T-helper 22 cell (primary cell): ENCODE measurements at places on chromosomes 6 and 20.
A peak's percentile ranks its signal among the peaks of the same experiment; 100 is the strongest.

DNA sequence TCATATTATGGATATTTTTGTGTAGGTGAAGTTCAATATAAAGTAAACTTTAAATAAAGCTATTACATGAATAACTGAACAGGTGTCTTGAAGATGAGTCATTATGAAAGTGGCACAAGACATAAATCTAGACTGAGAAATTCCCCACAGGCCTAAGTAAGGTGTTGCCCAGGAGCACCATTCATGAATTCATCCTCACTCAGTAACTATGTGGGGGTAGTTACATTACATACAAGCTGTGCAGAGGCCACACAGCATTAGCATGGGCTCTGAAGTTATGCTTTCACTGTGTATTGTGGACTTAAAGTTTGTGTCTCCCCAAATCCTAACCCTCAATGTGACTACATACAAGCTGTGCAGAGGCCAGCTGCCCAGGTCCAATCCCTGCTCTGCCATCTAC is 65.9 kb downstream of the BCAS1 start:
- DNase-seq, result no peak

DNA sequence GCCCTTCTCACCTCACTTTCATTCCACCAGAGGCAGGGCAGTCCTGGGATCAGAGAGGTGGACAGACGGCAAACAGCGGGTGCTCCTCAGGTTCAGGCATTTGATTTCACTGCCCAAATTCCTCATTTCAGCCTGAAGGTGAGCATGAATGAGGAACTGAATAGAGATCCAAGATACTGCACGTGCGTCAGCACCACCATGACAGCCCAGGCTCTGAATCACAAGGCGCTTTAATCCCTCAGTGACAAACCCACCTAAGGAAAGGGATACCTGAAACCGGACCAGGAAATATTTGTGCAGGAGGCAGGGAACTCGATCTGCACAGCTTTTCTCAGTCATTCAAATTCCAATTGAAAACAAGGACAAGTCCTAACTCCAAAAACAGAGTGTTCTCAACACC is 174.8 kb upstream of the HEY2 start:
- no peak for DNase-seq

- DNase-seq, result no peak
Observed at GRCh38 chr6:34053721-34054120, 92.2 kb downstream of the GRM4 start.

- no peak for DNase-seq
Observed at GRCh38 chr6:56004426-56004825, 129.0 kb upstream of the BMP5 start.

- DNase-seq, result no peak
Observed at GRCh38 chr20:59184880-59185447, 21.3 kb downstream of the ZNF831 start.

- no peak for DNase-seq
Observed at GRCh38 chr6:30836957-30837356, 47.4 kb upstream of the DDR1 start.

DNA sequence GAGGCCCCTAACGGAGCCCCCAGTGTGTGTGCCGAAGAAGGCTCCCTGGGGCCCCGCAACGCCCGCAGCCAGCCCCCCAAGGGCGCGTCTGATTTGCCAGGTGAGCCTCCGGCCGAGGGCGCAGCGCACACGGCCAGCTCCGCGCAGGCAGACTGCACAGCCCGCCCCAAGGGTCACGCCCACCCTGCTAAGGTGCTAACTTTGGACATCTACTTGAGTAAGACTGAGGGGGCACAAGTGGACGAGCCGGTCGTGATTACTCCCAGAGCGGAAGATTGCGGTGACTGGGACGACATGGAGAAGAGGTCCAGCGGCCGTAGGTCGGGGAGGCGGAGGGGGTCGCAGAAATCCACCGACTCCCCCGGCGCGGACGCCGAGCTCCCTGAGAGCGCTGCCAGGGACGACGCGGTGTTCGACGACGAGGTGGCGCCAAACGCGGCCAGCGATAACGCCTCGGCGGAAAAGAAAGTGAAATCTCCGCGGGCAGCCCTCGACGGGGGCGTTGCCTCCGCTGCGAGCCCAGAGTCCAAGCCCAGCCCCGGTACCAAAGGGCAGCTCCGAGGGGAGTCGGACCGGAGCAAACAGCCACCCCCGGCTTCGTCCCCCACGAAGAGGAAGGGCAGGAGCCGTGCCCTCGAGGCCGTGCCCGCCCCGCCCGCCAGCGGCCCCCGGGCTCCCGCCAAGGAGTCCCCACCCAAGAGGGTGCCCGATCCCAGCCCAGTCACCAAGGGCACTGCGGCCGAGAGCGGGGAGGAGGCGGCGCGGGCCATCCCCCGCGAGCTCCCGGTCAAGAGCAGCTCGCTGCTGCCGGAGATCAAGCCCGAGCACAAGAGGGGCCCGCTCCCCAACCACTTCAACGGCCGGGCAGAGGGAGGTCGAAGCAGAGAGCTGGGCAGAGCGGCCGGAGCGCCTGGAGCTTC is 117.0 kb downstream of the RTN4IP1 start:
- DNase-seq, result peak; percentile 66

- DNase-seq, result no peak
Observed at GRCh38 chr6:168222115-168223043, 97.2 kb downstream of the DACT2 start.

- DNase-seq, result no peak
Observed at GRCh38 chr6:145502416-145502815, 232.9 kb downstream of the EPM2A start.

DNA sequence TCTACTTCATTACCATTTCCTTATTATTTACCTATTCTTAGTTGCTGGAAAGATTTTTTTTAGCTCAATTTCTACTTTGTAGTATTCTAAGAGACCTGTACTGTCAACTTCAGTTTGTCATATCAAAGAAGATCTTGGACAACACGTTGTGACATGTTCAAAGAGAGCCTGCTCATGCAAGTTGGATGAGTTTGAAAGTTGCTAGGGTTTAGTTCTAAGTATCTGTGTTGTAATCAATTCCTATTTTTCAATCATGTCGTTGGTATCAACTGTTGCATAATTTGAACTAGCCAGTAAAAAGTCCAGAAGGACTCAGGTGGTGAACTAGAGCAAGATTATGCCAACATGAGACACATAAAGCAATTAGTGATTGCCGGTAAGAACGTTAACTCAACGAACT is 30.2 kb downstream of the PKIB start:
- DNase-seq, result no peak

- no peak for DNase-seq
Observed at GRCh38 chr6:134035823-134036296, 16.6 kb downstream of the SLC2A12 start.

DNA sequence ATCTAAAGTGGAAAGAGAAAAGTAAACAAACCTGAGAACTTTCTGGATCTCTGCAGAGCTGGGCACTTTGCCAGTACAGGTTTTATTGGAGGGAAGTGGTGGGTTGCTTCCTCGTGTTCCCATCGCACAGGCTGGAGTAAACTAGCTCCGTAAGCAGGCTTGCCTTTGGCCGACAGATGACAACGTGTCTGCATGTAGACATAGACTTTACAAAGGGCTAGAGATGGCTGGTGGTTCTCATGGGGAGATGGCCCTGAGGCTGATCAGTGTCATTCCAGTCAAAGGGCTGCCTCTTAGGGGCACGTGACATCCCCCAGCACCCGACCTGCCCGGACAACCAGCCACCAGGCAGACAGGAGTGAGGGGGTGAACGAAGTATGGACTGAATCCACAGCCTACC is 98.8 kb downstream of the YTHDF1 start:
- no peak for DNase-seq

DNA sequence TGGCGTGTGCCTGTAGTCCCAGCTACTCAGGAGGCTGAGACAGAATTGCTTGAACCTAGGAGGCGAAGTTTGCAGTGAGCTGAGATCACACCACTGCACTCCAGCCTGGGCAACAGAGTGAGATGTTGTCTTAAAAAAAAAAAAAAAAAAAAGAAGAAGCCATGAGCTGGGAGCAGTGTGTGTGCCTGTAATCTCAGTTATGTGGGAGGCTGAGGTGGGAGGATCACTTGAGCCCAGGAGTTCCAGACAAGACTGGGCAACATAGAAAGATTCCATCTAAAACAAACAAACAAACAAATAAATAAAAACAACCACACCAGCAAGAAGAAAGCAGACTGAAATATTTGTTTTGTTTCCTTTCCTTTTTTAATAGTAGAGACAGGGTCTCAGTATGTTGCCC is 62.2 kb upstream of the KIF13A start:
- DNase-seq, result no peak

DNA sequence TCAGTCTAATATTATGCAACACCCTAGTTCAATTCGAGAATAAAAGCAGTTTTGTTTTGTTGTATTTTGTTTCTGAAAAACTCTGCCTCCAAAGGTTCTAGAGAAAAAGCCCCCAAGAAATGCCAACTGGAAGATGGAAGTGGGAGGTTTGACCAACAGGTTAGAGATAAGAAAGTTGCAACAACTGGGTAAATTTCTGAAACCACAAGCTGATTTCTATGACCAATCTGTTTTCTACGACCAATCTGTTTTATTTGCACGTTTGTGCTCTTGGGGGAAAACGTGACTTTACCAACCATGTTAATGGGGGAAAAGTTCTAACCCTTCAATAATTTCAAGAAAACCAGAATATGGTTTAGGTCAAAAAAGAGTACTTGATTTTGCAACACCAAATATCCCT is 173.2 kb downstream of the PDE7B start:
- DNase-seq, result no peak

GRCh38 chr6:108869876-108870275 is 21.7 kb downstream of the ARMC2 start:
- DNase-seq, result no peak
